HEK293T (cell line): ENCODE measurements at places on chromosomes 11 and 22.

GRCh38 chr11:120558744-120559431, 47.3 kb downstream of the GRIK4 start:
- DNase-seq = no peak

DNA sequence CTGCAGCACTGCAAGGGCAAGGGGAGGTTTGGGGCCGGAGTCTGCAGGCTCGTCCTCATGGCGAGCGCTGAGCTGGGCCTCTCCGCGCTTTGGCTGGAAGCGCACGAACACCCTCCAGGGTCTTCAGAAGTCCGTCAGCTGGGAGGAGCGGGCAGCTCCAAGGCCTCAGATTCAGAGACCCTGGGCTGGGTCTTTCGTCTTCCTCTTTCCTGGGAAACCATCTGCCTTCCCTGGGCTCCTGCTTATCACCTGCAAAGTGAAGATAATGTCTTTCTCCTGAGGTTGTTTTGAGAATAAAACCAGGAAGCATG, 525.6 kb downstream of the BRD1 start:
- no peak for DNase-seq

DNA sequence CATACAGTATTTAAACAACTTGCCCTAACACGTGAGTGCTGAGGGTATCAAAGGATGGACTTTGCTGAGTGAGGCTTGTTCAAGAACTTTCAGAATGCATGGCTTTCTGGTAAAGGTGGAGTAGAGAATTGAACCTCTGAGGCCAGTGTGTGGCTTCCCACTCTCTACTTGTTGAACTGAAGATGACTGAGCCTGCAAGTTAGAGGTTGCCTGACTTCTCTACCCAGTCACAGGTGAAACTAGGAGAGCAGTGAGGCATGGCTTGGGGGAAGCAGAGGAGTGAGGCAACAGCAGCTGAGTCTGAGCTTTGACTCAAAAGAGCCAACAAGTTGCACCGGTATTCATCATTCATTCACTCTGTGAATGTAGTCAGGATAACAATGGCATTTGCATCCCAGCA, 256.4 kb upstream of the SESN3 start:
- no peak for DNase-seq

DNA sequence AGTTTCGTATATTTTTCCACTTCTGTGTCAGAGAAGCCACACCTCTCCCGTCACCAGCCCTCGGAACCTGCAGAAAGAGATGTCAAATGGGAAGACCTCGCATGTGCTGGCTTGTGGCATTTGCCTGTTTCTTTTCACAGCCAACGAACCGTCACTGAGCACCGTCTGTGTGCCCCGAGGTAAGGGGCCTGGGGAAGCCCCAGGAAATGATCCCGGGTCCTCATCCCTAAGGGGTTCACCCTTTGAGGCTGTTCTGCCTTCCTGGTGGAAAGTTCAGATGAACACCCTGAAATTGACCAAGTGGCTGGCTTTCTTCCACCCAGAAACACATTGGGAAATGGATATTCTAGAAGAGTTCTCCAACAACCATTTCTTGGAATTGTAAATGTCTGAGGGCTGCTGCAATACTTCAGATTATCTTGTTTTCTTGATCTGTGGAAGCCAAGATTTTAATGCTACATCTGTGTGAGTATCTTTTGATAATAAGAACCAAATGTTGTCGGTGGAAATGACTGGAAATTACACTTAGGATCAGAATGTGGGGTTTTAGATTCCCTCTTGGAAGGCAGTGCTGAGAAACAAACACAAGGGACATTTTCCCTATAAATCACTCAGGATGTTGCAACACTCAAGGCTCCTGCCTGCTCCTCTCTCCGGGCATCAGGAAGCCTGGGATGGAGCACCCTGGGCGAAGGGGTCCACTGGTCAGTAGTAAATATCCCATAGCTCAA, 37.6 kb downstream of the RIBC2 start:
- DNase-seq = no peak

DNA sequence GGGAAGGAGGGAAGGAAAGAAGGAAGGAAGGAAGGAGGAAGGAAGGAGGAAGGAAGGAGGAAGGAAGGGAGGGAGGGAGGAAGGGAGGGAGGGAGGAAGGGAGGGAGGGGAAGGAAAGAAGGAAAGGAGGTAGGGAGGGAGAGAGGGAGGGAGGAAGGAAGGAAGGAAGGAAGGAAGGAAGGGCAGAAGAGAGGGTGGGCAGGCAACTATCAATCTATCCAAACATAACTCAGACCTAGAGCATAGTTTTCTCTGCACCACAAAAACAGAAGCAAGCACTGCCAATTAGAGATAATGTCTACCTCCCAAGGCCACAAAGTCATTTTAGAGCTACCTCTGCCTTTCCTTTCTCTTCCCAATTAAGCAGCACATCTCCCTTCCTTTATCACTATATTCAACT, 109.1 kb downstream of the ETS1 start:
- DNase-seq = no peak

DNA sequence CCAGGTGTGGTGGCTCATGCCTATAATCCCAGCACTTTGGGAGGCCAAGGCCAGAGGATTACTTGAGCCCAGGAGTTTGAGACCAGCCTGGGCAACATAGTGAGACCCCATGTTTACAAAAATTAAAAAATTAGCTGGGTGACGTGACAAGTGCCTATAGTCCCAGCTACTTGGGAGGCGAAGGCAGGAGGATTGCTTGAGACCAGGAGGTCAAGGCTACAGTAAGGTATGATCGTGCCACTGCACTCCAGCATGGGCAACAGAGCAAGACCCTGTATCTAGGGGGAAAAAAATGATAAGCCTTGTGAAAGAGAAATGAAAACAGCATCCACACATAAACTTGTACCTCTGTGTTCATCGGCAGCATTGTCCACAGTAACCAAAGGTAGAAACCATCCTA, 8.1 kb upstream of the CCND1 start:
- DNase-seq = no peak

DNA sequence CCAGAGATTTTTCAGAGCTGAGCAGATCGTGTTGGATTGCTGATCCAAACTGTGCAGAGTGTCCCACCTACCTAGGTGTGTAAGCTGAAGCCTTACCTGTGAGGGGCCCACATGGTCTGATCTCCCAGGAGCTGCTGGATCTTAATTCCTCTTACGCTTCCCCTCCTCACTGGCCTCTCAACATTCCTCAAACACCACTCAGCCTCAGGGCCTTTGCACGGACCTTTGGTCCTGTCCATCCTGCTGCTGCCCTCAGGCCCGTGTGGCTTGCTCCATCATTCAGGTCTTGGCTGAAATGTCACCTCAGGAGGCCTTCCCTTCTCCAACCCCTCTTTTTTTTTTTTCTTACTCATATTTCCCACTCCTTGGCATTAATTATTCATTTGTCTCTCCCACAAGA, 21.1 kb upstream of the RAB1B start:
- no peak for DNase-seq

GRCh38 chr11:46051102-46051501, 70.2 kb downstream of the PHF21A start:
- DNase-seq = no peak

DNA sequence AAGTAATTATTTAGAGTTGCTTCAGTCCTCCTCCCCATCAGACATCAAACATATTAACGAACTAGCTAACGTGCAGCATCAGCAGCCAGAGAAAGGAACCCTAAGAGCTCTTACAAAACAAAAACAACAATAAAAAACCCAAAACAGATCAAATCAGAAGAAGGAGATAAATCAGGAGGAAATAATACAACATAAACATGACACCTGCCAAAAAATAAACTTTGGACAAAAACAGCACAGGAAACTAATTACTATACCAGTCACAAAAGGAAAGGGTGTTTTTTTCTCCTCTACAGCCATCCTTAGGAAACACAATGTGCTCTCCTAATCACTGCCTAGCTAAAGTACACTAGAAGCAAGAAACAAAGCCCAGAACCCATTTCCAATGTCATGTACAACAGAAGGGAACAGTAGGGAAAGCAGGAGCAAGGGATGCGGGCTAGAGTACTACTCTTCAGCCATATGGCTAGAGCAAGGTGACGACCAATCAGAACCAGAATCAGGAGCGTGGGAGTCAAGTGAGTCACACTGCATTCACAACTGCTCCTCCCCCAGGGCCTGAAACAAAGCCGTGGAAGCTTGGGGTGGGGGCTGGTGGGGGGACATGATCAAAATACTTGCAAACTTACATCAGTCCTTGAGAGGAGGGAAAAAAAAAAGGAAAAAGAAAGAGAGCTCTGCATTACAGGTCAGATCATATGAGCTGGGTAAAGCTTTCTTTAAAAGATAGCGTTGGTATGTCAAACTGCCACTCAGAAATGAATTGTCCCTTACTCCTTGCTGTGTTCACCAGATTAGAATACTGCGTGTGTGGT, 60.4 kb downstream of the LARGE2 start:
- DNase-seq = peak; percentile 65

DNA sequence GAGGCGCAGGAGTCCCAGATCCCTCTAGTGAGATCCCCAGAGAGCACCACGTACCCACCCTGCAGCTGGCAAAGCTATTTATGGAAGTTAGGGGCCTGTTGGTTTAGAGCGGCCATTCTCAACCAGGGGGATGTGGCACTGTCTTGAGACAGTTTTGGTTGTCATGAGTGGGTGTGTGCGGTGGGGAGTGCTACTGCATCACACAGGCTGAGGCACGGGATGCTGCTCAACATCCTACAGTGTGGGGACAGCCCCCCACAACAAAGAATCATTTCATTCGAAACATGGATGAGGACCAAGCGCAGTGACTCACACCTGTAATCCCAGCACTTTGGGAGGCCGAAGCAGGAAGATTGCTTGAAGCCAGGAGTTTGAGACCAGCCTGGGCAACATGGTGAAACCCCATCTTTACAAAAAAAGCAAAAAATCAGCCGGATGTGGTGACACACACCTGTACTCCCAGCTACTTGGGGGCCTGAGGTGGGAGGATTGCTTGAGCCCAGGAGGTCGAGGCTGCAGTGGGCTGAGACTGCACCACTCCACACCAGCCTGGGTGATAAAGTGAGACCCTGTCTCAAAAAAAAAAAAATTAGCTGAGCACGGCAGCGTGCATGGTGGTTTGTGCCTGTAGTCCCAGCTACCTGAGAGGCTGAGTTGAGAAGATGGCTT, 28.2 kb downstream of the GGT5 start:
- DNase-seq = no peak

- no peak for DNase-seq
Measured at GRCh38 chr11:30317030-30317429, 5.9 kb upstream of the ARL14EP start.

- DNase-seq = no peak
Measured at GRCh38 chr11:13140873-13141655, 131.9 kb downstream of the RASSF10 start.

DNA sequence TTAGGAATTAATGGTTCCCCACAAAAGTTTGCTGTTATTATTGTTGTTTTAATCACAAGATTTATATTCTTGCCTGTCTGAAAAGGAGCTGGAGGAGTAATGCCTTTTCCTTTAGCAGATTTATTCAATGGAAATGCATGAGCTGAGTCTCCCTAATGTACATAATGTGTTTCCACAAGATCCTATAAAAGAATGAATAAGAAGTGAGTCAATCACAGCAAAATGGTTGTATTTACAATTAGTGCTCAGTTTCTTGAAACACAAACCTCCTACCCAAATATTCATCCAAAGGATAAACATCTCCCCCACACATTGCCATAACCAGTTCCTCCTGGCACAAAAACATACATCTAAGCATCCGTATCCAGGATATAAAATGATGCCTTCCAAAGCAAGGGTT, 33.3 kb downstream of the ME3 start:
- no peak for DNase-seq

DNA sequence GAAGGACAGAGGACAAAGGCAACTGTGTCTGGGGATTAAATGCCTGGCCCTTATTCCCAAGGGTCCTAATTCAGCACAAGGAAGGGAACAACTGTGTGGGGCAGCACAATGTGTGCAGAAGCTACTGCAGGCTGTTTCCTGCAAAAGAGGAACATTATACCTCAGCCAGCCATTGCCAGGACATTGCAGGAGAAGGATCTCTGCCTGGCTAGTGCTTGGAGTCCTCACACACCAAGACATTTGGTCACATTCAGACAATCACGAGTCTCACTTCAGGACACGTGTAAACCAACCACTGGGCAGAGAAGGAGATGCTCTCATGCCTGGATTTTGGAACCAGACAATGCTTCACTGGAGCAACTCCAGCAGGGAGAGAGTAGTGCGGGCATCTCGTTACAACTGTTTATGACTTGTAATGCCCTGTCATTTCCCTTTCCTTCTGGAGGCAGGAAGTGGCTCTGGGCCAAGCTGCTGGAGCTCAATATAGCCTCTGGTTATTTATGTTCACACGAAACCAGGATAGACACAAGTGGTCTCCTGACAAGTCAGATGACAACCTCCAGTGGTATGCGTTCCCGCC, 23.9 kb upstream of the ZC3H12C start:
- peak; percentile 46 for DNase-seq

GRCh38 chr22:18970176-18970947, 34.3 kb upstream of the PRODH start:
- peak; percentile 78 for DNase-seq

- DNase-seq = no peak
Measured at GRCh38 chr22:33605666-33606065, 314.6 kb downstream of the LARGE1 start.

DNA sequence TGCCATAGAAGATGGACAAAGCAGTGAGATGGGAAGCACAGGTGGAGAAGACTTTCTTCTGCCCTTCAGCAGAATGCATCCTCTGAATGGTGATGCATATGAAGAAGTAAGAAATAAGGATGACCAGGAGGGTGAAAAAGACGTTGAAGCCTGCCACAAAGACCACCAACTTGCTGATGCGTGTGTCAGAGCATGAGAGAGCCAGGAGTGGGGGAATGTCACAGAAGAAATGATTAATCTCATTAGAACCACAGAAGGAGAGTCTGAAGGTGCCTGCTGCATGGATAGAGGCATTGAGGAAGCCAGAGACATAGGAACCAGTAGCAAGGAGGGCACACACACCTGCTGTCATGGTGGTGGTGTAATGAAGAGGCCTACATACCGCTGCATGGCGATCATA, 550 bp downstream of the OR5B21 start:
- DNase-seq = no peak

GRCh38 chr11:64501500-64502427, 89.3 kb upstream of the SLC22A12 start:
- DNase-seq = no peak

DNA sequence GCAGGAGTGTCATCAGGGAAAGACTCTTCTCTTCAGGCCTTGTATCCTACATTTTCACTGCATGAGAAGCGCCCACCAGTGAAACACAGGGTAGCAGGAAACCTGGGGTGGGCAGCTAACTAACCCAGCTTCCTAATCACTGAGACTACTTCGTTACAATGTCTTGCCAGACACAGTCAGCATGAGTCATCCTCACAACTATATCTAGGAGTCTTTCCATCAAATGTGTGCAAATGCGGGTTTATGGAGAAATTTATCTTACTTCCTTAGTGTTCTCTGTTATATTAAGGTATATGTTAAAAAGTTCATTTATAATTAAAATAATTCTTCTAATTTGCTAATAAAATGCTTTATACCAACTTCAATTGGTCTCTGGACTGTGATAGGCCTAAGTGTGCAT, 79.9 kb upstream of the RAB1B start:
- DNase-seq = no peak

- no peak for DNase-seq
Measured at GRCh38 chr11:113907681-113908080, 3.1 kb downstream of the HTR3B start.
